ACHN (cell line): ENCODE measurements at places on chromosomes 3 and 15.

DNA sequence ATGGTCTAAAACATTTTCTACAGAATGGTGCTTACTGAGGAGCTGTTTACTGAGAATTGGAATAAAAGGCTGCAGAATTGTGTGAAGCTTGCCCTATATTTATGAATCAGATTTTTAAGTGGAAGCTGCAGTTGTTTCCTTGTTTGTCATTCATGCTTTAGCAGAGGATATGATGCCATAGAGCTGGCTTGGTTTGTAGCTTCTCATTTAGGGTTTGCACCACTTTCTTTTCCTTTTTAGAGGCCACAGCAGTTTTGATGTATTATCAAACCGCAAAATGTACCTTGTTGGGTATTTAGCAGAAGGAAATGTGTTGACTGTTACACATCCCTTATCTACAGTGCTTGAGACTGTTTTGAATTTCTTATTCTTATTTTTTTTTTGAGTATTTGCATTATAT lies 66.2 kb downstream of the RASA2 start:
- DNase-seq, result no peak

GRCh38 chr3:23804441-23805209 lies 1.1 kb upstream of the UBE2E1 start:
- DNase-seq, result no peak

DNA sequence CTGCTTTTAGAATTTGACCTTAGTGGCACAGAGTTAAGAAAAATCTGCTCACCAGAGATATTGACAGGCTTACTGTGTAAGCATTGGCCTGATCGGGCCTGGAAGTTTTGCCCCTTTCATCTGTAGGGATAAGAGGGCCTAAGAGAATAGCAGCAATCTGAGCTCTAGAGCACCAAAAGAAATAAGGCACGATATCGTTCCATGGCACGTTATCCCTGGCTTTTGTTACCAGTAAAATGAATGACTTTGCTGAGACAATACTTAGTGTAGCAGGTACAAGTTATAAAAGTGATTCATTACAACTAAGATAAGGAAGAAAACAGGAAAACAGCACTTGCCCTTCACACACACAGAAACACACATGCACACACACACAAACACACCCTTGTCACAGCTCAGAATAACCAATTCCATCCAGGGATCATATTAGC lies 5.0 kb downstream of the THBS1 start:
- no peak for DNase-seq

- no peak for DNase-seq
Observed at GRCh38 chr3:112048911-112049310, 14.4 kb downstream of the TMPRSS7 start.

DNA sequence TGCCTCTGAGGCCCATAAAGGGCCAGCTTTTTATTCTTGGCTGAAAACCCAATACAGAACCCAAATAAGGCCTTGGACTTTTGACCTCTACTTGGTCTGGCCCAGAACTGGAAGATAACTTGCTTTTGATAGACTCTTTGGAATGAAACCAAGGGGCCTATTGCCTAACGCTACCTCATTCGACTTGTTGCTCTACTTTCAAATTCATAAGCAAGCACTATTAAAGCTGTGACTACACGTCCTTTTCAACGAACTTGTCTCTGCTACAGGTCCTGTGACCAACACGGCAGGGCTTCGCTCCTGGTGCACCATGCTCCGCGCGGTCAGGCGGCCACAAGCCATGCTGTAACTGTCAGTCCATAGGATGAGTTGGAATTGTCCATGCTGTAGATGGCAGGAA lies 385.4 kb downstream of the MFSD1 start:
- no peak for DNase-seq

DNA sequence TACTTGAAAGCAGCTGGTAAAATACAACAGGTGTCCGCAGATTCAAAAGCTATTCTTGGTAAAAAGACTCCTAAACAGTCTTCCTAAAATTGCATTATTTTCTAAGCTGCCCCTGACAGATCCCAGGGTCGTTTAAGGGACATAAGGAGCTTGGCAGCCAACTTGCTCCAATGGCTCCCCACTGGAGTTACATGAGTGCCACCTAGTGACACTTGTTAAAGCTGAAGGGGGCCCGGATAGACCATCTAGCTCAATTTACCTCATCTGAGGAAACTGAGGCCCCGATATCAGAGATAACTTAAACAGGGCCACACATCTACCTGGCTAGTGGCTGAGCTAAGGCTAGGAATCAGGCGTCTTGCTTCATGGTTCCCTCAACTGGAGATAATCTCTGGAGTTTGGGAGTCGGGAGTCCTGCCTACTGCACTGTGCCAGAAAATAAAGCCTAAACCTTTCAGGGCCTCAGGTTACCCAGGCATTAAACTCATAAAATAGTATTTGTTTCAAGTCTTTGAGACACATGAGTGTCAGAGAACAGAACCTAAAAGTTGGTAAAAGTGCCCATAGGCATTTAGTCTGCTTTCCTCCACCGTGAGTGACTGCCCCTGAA lies 6.5 kb upstream of the TBC1D23 start:
- peak; percentile 62 for DNase-seq

DNA sequence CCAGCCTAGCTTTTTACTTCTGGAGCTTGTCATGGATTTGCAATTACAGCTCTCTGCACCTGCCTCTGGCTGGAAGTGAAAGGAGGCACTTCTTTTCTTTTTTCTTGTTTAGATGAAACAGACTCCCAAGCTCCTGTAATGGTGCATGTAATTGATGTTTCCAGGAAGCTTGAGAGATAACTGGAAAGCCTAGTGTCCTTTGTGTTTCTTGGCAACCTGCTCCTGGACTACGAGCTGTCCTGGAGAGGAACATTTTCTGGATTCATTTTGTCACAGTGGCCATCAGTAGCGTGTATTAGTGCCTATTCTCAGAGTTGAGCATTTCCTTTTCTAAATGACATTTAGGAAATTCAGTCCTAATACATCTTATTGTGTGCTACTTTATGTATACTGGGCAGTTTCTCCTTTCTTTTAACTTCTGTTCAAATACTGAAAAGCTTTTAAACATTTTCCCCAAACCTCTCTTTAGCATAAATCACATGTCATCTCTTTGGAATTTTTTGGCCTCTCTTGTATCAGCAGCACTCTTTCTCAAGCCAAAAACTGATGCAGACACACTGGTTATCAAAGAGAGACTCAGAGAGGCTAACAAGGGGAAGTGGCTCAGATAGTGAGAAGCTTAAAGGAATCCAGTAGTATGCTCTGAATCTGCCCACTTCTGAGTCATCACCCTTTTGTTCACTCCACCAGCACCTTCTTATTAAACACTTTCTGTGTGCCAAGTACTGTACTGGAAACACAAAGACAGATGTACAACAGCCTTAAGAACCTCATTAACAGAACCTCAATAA lies 62.6 kb upstream of the SLC2A2 start:
- peak; percentile 56 for DNase-seq

GRCh38 chr15:88509964-88510363 lies 36.5 kb downstream of the DET1 start:
- no peak for DNase-seq

GRCh38 chr3:150806185-150806835 lies 43.3 kb upstream of the SIAH2 start:
- DNase-seq, result no peak

GRCh38 chr3:173624086-173624485 lies 226.5 kb downstream of the NLGN1 start:
- DNase-seq, result peak; percentile 56

GRCh38 chr3:42660898-42661297 lies 7.4 kb downstream of the ZBTB47 start:
- peak; percentile 19 for DNase-seq

DNA sequence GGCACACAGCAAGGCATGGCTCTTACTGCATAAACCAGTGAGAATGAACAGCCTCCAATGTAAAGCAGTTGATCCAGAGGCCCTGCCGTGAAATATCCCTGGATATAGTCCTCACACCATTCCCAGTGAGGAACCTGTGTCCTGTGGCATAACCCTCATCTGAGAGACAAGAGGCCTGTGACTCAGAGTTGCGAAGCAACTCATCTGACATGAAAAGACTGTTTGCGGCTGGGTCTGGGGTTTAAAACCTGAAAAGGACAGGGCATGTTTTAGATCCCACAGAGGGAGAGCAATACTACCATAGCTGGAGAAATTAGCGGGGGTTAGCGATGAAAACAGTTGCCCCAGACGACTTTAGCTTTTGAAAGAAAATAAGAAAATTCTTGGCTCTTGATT lies 165.3 kb upstream of the BHLHE40 start:
- no peak for DNase-seq

DNA sequence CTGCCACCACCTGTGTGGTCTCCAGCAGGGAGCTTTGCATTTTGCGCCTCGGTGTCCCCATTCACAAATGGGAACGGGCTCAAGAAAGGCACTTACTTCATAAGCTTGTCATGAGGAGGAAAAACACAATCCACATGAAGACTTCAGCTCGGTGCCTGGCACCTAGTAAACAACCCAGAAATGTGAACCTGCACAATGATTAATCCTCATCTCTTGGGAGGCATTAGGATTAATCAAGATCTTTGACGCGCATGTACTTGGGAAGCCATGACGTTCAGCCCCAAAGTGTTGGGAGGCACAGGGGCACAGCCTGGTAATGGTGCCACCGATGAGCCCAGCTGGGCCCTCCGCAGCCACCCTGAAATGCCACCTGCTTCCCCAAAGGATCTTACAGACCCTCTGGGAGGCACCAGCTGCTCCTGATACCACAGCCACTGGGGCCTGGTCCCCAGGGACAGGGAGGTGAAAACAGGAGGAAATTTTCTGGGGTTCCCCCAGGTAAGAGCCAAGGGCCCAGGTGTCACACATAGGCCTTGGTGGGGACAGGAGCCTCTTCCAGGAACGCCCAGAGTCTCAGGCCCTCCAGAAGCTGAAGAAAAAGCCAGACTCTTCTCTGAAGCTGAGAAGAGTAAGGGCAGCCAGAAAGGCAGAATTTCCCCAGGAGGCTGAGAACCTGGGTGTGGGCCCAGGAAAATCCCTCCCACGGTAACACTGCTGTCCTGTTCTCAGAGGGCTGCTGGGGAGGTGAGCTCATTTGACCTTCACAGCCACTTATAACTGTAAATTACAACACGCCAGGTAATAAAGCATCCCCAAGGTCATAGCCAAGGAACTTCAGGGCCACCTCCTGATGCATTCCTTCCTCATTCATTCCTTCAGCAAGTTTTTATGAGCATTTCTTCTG lies 507.5 kb downstream of the SHQ1 start:
- no peak for DNase-seq

DNA sequence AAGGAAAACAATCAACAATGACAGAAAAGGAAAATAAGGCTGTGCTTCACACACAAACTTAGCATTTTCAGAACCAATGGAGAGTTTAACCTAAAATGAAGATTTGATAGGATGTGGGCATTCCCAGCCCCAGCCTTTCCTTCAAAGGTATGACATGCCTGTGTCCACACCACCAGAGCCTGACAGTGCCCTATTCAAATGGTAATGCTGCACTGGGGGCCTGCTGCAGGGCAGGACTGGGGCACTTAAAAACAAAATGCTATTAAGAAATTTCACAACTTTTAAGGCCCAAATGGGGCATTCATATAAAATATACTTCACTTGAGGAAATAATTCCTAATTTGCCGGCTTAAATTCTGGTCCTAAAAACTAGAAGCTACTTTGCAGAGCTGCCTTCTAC lies 30.9 kb upstream of the TKT start:
- no peak for DNase-seq

DNA sequence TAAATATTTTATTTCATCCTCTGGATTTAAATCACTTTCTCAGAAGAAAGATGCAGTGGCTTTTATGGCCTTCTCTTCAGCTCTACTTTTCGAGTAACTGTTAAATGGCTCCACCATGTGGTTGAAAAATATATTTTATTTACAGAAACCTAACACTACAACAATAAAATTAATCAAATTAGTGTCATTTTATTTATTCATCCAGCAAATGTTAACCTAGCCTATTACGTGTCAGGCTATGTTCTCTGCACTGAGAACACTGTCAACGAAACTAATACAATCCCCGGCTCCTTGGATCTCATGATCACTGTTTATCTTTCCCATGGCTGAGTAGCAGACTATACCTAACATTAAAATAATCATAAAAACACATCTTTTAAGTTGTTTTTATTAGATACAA lies 148.0 kb upstream of the OSTN start:
- peak; percentile 40 for DNase-seq

DNA sequence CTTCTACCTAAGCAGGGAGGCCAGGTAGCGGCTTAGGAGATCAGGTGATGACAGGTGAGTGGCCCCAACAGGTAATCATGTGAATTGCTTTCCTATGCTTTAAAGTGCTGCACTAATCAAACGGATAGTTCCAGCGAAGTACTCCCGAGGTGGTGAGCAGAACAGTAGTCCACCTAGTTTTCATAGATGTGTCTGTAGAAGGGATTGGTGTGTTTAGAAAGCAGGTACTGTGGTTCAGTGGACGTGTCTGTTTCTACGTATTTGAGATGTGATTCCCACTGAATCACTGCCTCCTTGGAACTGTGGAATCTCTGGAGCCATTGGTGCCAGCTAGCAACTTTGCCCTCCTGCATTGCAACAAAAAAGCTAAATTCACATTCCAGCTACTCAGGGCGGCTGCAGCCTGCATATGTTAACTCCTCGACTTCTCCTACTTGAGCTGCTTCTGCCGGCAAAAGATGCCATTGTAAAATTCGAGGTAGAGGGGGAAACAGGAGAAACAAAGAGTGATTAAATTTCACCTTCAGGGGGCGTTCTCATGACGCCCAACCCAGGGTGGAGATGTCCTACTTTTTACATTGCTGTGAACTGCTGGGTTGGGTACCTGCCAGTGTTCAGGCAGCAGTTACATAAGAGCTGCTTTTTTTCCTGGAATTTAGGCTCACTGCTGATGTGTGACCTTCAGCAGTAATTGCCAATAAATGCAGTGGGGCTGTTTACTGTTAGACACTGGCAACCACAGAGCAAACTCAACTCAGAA lies 227.3 kb downstream of the ITPR1 start:
- peak; percentile 69 for DNase-seq

GRCh38 chr3:41502481-41502880 lies 303.2 kb downstream of the CTNNB1 start:
- DNase-seq, result no peak

DNA sequence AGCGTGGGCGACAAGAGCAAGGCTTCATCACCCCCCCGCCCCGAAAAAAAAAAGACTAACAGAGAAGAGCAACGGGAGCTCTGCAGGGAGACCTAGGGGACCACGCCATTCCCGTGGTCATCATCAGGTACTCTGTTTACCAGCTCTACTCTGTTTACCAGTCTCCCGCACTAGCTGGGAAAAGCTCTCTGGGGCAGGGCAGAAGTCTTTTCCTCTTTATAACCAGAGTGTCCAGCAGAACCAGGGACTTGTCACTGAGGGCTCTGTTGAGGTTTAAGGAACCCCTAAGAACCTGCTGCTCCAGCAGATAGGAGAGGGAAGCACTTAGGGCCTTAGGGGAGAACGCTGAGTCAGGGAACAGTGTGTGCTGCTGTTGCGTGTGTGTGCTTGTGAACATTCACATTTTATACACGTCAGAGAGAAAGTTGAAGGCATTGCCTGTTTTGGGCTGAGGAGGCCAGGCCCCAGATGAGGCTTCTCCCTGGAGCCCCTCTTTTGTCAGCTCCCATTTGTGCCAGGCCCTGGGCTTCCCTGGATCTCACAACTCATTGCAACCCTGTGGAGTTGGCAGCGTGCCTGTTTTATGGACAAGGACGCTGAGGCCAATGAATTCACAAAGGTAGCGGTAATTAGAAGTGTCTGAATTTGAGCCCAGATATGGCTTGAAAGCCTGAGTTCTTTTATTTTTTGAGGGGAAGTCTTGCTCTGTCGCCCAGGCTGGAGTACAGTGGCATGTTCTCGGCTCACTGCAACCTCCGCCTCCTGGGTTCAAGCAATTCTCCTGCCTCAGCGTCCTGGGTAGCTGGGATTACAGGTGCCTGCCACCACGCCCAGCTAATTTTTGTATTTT lies 24.2 kb upstream of the ERICH6 start:
- no peak for DNase-seq

- no peak for DNase-seq
Observed at GRCh38 chr15:38708672-38709180, 144.1 kb upstream of the RASGRP1 start.

- DNase-seq, result no peak
Observed at GRCh38 chr3:53846851-53847155, 435 bp downstream of the IL17RB start.
